CD4-positive, alpha-beta T cell treated with Interleukin-4 for 4 hours (primary cell): ENCODE measurements at places on chromosomes 5 and 9.

GRCh38 chr9:26891726-26892125 lies 876 bp downstream of the CAAP1 start:
- DNase-seq: no peak

DNA sequence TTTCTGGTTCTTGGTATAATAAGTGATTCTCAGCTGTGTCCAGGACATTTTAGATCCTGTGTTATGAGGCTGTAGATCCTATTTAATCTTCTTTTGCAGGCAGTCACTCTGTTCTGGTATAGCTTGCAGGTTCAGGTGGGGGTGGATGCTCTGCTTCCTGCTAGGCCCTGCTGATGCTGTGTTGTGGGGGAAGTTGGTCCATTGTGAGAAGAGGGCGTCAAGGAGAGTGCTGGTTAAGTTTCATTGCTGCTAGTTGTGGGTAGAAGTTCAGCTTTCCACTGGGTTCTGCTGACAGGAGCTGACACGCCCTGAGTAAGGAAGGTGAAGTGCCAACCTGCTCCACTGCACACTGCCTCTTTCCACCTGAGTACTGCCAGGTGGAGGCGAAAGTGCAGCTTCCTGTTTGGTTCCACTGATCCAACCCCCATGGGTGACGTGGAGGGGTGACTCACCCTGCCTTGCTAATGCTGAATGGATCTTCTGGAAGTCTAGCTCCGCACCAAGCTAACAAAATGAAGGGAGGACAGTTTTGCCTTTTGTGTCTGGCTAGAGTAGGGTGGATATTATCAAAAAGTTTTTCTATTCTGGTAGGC lies 16.3 kb downstream of the NMRK1 start:
- peak; percentile 63 for DNase-seq

DNA sequence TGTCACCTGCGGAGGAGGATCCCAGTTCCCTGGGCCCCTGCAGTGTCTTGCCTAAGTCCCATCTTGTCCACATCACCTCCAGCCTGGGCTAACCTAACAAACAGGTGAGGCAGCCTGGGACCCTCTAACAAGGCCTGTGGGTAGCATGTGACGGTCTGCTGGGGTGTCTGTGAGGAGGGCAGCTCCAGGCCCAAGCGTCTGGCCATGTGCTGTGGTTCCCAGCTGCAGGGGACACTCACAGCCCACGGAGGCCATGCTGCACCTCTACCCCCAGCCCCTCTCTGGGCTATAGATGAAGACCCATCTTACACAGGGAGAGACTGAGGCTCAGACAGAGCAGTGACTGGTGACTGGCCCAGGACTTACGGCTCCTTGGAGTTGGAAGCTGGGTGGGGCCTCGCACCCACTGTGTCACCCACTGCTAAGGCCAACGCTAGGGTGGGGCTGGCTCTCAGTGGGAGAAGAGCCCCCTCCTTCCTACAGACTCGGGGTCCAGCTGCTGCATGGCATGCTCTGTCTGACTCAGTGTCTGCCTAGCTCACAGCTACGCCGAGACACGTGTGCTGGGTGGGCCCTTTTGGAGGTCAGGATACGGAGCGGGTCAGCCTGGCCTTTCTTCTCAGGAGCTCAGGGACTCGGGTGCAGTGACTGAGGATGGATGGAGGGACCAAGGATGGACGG lies 40.8 kb upstream of the RNF130 start:
- no peak for DNase-seq

DNA sequence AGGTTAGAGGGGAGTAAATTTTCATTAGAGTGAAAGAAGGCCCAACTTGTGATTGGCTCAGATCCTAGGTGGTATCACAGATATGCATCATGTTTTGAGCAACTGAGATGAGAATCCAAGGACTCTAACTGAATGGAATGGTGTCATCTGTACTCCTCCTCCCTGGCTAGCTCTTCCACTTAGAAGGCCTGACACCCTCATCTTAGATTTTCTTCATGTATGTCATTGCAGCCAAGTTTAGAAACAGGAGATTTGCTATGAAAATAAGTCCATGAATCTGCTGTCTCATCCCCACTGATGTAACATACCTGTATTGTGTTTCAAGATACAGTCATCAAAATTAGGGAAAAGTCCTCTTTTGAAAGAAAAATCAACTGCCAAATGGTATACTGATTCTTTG lies 54.4 kb downstream of the ITGA1 start:
- DNase-seq: no peak

GRCh38 chr5:665541-665955 lies 27.6 kb downstream of the TPPP start:
- DNase-seq: no peak

GRCh38 chr5:162434281-162434680 lies 366.7 kb downstream of the GABRG2 start:
- no peak for DNase-seq

DNA sequence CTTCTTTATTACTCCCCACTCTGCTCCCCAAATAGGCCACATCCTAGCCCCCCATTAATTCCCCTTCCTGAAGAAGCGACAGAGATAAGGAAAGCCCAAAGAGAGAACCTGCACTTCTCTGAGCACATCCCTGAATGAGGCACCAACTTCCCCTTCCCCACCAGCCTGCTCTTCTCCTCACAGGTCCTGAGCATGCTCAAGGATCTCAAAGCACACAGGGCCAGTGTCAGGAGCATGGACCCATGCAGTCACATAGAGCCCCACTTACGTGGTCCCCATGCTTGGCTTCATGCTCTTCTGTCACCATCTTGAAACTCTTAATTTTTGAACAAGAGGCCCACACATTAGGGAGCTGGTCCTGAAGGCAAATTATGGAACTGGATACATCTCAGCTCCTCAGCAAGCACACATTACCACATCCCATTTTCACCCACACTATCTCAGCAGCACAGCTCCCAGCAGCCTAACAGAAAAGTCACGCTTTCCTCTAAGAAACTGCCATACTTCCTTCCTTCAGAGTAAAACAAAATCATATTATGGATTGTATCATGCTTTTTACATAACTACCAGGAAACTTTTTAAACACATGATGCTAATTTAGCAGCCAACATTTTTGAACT lies 99.8 kb downstream of the NFIB start:
- no peak for DNase-seq

DNA sequence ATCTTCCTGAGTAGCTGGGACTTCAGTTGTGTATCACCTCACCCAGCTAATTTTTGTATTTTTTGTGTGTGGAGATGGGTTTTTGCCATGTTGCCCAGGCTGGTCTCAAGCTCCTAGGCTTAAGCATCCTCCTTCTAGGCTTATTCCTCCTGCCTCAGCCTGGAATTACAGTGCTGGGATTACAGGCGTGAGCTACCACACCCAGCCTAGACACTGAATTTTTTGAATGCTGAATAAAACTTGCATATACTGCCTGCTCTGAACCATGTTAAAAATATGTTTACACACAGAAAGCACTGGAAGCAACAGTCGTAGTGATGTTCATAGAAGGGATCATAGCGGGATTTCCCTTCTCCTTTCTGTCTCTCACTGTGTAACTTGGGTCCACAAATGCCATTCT lies 121.3 kb upstream of the ICE1 start:
- DNase-seq: no peak

GRCh38 chr5:181259974-181260719 lies 796 bp downstream of the TRIM52 start:
- no peak for DNase-seq

DNA sequence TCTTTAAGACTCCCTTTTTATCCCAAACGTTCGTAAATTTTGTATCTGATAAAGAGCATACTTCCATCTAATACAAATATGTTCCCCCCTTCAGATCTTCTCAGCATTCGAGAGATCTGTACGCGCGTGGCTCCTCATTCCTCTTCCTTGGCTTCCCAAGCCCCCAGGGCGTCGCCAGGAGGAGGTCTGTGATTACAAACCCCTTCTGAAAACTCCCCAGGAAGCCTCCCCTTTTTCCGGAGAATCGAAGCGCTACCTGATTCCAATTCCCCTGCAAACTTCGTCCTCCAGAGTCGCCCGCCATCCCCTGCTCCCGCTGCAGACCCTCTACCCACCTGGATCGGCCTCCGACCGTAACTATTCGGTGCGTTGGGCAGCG lies 19.9 kb downstream of the CDKN2A start:
- no peak for DNase-seq

DNA sequence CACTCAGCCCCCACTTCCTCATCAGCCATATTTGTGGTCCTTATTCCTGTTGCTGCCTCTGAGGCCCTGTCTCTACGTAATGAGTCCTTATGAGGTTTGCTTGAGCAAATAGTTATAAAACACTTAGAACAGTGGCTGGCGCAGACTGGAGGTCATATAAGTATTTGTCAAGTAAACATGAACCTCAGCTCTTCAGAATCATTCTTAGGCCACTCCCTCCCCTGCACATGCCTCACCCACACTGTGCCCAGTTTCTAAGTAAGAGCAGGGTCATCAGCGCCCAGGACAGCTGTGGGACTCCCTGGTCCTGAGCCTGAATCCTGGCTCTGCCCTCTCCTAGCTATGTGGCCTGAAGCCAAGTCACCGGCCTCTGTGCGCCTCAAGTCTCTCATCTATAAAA lies 4.0 kb downstream of the ST6GALNAC4 start:
- DNase-seq: no peak

- no peak for DNase-seq
These were observed 44.8 kb upstream of the CNTLN start for GRCh38 chr9:17090041-17090440.

DNA sequence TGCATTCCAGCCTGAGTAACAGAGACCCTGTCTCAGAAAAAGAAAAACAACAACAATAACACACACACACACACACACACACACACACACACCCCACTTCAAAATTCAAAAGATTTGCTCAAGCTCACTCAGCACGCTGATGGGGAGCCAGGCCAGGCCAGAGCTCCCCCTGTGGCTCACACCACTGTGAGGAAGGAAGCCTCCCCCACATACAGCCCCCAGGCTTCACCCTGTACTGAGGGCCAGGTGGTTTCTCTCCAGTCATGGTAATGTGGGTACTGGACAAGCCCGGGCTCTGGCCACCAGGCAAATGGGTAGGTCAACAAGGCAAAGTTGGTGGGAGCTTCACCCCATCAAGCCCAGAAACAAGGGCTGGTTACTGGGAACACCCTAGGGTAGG lies 19.0 kb downstream of the ATOX1 start:
- no peak for DNase-seq

- no peak for DNase-seq
These were observed 23.4 kb downstream of the SPAAR start for GRCh38 chr9:35932735-35933134.

DNA sequence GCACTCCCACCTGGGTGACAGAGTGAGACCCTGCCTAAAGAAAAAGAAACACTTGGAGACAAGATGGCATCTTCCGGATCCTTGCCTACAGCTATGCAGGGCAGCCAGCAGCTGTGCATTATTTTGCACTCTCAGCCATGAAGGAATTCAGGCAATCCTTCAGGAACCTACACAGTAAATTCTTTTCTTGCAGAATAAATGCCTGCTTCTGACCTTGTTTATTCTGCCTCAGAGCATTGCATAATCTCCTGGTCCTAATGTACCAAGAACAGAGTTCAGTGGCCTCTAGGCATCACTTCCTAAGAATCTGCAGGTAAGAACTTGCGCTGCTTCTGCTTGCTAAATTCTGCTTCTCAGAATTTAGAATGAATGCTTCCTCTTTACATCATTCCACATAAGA lies 16.8 kb downstream of the GLDC start:
- no peak for DNase-seq

- DNase-seq: no peak
These were observed 26.4 kb upstream of the TTC39B start for GRCh38 chr9:15333376-15333881.
